ENCODE measurements at places on chromosomes 7 and 10.

- no peak for DNase-seq
Measured at GRCh38 chr10:75375838-75376237, 25.7 kb downstream of the ZNF503 start.

GRCh38 chr10:33950206-33950605 is 615.7 kb upstream of the NRP1 start:
- no peak for DNase-seq

DNA sequence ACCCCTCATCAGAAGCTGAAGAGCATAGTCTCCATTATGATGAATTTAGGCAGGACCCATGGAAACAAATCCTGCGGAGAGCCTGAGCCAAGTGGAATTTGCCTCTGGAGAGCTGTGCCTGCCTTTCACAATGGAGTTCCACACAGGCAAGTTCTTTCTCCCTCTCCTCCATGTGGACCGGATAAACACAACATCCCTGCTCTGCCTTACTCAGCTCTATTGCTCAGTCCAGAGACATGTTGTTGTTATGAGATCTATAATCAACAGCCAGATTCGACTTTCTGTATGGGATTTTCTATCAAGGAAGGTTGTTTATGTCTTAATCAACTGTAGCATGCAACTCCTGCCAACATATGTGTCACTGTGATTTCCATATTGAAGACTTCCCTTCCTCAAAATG is 59.5 kb upstream of the ELMO1 start:
- no peak for DNase-seq

- DNase-seq: no peak
Measured at GRCh38 chr10:112972606-112973005, 22.6 kb downstream of the TCF7L2 start.

GRCh38 chr7:103380395-103381191 is 33.1 kb downstream of the PSMC2 start:
- DNase-seq: no peak

- no peak for DNase-seq
Measured at GRCh38 chr7:140003913-140004382, 58.8 kb downstream of the PARP12 start.

- no peak for DNase-seq
Measured at GRCh38 chr7:124009321-124009720, 23.5 kb downstream of the TMEM229A start.

- DNase-seq: no peak
Measured at GRCh38 chr10:73537288-73537687, 41.5 kb upstream of the PPP3CB start.

DNA sequence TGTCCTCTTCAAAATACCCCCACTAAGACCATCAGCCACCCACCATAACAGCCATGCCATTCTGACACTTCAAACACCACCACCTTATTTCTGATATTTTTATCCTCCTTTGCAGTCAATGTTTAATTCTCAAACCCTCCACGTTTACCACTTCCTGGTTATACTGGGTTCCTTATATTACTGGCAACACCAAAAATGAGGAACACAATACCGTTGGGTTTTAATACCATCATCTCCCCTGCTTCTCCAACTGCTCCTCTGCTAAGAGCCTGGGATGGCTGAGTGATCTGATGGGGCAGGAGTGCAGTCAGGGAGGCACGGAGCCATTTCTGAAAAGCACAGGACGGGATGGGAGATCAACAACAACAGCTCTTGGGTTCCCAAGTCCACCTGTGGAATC is 140.5 kb downstream of the CHCHD3 start:
- no peak for DNase-seq

- no peak for DNase-seq
Measured at GRCh38 chr7:127114742-127115265, 137.9 kb downstream of the GRM8 start.

GRCh38 chr10:17217631-17218232 is 10.3 kb upstream of the VIM start:
- DNase-seq: no peak

GRCh38 chr7:33642312-33642711 is 263.0 kb upstream of the BMPER start:
- DNase-seq: no peak

GRCh38 chr10:20768843-20769242 is 128.3 kb downstream of the NEBL start:
- DNase-seq: no peak

DNA sequence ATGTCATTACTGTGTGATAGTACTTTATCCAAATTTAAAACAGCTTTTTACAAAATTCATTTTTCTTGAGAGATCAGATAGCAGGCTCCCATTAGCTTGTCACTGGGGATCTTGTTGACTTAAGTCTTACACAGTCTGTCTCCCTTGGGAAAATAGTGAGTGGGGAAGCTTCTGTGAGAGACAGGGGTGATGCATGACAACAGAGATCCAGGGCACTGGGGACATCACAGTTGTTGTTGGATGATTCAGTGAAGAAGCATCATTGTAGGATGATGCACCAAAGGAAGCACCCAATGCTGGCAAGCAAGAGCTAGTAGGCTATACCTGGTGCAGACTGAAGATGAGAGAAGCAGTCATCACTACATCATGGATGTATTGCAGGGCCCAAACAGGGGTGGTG is 284.7 kb downstream of the HDAC9 start:
- DNase-seq: no peak

GRCh38 chr7:154911862-154912455 is 91.0 kb downstream of the PAXIP1 start:
- no peak for DNase-seq

GRCh38 chr10:131785121-131785460 is 115.7 kb upstream of the PPP2R2D start:
- no peak for DNase-seq

GRCh38 chr10:96502561-96503282 is 11.0 kb downstream of the TLL2 start:
- DNase-seq: no peak

DNA sequence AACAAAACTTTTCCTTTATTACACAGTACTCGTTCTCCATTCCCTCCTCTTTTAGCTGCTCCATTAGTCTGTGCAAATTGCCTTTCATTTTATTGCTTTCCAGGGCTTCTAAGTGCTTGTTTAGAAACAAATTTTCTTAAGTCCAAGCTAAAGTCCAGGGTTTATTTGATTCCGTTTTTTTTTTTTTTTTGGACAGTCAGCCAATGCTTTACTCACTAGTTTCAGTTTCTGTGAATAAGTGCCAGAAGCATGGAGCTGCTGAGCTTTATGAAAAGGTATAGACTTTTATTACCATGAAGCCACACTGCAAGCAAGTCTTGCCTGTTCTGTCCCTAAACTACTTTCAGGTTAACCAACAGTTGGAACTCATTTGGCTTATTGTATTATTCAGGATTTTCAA is 455.0 kb downstream of the GFRA1 start:
- DNase-seq: no peak

- DNase-seq: no peak
Measured at GRCh38 chr10:66752714-66753113, 173.1 kb upstream of the LRRTM3 start.
